GM04504 (cell line): ENCODE measurements at places on chromosomes 5 and 9.

DNA sequence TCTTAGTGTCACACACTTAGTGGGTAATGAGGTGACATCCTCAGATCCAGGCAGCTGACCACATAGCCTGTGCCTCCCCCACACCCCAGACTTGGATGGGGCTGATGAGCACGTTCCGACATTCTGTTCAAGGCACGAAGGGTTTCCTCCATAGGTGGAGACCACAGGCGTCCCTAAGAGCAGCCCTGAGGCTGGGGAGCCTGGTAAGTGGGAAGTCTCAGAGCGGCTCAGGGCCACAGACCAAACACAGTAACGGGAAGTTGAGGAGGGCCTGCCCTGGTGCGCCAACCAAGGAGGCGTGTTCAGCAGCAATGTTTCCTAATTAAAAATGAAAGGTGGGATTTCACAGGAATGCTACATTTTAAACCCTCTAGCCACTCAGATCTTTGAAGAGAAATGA, 102.3 kb upstream of the PHYKPL start:
- DNase-seq, result no peak

GRCh38 chr9:35349287-35349990, 140.5 kb upstream of the RUSC2 start:
- DNase-seq, result no peak

- DNase-seq, result no peak
Observed at GRCh38 chr9:14400658-14400995, 86.7 kb upstream of the NFIB start.

DNA sequence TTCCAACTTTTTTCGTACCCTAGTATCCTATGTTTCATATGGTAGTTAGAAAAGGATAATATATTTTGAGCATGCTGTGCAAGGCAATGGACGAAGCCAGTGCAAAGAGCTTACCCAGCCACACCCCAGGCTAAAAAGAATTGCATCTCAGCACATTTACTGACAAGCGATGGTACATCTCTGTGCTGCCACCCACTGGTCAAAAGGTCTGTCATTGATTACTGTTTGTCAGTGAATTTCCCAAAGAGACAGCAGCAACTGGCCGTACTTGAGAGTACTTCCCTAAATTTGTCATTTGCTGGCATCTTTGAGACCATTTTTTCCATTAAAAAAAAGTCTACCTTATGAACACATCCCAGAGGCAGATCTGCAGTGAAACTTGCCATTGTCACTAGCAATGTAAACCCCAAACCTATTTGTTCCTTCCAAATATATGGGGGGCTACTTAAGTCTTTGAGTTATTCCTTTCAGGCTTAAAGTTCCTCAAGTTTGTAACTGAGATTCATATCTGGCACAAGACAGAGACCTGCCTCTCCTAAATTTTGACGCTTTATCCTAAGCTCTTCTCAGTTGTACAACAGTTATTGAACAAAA, 184.3 kb downstream of the CTNND2 start:
- no peak for DNase-seq

GRCh38 chr9:549455-549997, 292.0 kb upstream of the DMRT1 start:
- DNase-seq, result no peak

GRCh38 chr5:17154211-17154996, 63.0 kb upstream of the BASP1 start:
- DNase-seq, result peak; percentile 29

DNA sequence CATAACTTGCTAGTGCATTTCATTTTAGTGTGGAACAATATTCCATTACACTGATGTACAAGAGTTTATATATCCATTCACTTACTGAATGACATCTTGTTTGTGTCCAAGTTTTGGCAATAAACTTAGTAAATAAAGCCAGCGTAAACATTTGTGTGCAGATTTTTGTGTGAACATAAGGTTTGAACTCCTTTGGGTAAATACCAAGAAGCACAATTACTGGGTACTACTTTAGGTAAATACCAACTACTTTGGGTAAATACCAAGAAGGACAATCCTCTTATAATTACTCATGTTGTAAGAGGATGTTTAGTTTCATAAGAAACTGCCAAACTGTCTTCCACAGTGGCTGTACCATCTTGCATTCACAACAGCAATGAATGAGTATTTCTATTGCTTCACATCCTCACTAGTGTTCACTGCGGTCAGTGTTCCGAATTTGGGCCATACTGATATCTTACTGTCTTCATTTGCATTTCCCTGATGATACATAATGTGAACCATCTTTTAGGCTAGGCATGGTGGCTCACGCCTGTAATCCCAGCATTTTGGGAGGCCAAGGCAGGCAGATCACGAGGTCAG, 2.3 kb upstream of the SYK start:
- no peak for DNase-seq

DNA sequence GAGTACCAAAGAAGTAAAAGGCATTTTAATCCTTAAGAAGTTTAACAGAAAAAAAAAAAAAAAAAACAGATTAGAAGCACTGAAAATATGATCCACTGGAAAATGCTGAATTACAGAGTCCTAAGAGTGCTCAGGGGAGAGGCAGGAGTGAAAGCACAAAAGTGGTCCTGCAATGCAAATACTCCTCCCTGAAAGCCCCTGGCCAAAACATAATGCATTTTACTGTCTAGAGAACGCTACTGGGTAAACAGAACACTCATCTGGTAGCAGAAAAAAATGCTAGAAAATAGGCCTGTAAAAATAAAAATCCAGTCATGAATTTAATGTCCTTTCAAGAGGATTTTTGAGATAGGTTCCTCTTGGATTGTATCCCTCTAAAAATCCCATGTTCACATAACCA, 81.9 kb downstream of the ADAMTS12 start:
- no peak for DNase-seq

- DNase-seq, result no peak
Observed at GRCh38 chr9:102362470-102363132, 624.2 kb upstream of the GRIN3A start.
